Vagina (tissue), 2 donors: ENCODE measurements at places on chromosomes 5 and 9.

DNA sequence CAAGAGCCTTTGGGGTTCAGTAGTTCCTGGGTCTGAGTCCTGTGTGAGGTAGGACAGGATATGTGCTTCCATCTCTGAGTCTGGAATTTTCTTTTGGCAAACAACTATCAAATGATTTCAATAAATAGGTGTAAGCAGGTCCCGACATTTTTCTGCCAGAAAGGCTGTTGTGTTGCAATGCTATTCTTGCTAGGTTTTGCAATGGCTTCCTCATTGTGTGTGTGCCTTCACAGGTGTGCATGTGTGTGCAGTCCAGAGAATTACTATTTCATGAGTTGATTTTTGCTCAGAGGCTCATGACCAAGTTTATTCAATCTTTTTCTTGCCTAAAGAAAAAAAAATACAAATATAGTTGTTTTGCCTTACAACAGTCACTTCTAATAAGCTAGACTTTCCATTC lies 64.5 kb upstream of the FRRS1L start:
- DNase-seq: no peak

DNA sequence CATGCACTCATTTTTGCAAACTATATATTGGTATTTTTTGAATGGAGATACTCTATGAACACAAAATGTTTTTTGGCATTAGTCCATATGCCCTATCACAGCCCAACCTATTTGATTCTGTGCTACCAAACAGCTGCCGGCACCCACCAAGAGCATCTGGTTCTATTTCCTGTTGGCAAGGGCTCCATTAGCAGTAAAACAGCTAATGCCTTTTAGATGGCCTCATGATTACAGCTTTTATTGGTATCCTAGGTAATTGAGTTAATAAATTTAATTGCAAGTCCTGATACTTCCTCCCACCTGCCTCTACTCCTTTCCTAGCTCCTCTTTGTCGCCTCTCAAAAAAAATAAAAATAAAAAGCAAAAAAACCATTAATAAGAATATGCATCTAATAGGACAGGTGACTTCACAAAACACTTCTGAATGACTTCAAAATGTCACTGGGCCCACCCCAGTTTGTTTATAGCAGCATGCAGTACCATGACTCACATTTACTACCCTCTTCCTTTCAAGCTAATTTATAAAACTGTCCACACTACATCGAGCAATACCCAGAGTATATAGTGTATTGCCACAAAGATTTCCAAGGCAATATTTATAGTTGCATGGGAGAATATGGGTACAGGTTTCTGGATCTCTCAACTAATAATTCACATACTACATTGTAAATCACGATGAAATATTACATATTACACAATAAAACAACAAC lies 620.4 kb downstream of the SLCO4C1 start:
- DNase-seq: no peak

- no peak for DNase-seq
Measured at GRCh38 chr5:117455236-117456233, 880.9 kb upstream of the SEMA6A start.

DNA sequence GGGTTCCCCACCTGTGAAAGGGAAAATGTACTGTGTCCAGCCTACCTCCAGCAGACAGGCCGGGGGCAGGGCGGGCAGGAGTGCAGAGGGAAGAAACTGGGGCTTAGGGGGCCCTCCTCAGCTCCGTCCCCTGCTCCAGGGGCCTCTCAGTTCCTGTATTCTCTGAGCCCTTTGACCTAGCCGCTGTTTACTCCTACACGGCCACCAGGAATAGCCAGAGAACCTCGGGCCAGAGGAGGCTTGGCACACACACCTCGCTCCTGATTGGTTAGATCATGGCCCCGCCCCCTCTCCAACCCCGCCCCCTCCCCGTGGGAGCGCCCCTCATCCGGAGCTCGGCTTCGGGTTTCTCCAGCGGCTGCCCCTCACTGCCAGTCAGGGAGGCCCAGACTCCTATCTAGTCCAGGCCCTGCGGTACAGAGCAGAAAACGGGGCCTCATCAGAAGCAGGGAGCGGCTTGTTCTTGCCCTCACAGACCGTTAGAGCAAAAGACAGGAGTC lies 2.2 kb downstream of the ST6GALNAC6 start:
- no peak for DNase-seq

- no peak for DNase-seq
Measured at GRCh38 chr5:584846-585245, 27.3 kb upstream of the CEP72 start.

DNA sequence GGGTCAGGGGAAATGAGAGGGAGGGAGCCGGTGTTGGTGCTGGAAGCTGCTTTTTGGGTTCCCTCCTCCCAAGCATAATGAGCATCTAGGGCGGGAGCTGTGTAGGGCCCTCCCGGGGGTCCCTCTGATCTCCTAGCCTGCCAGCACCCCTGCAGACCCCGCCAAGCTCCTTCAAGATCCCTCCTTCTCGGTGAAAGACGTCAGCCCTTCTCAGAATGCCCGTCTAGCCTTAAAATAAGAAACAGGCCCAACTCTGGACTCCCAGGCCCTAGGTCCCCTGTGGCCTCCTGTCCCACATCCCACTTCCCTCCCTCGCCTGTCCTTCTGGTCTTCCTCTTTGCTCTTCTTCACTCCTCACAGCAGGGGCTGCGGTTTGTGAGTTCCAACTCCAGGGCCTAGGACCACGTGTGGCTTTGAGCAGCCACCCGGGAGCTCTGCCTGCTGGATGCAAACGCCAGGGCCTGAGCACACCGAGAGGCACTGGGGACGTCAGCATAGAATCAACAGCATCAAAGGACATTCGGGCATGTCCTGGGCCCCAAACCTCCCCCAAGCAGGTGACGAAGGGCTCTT lies 8.8 kb upstream of the SCGB3A1 start:
- DNase-seq: no peak

DNA sequence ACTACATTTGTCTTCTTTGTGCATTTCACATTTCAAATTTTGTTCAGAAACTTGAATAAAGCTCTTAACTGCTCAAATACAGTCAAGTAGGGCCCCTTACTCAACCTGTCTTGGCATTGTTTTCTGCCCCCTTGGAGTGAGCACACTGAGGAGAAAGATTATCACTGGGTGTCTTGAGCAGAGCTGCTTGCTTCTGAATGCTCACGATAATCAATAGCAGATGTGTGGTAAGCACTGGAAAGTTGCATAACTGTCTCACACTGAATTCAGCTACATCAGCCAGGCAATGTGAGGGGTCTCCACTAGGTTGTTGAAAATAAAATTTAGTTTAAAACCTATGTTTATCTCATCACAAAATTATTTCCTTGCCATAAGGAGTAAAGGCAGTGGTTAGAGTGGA lies 7.8 kb upstream of the TNFAIP8 start:
- no peak for DNase-seq

DNA sequence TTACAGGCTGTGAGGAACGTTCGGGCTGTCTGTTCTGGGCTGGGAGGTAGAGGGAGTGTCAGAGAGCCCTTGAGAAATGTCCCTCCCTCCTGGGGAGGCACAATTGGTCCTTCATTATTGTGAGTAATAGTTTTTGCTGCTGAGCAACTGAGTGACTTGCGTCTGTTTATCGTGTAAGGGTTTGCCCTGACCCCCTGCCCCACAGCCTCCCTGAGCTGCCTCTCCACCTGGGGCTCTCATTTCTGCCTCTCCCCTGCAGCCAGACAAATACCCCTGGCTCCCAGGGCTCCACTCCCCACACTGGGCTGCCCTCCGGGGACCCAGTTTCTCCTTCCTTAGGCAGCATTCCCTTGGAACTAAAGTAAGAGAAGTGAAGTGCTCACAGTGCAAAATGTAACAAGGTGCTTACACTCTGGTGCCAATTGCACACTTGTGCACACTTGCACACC lies 174.9 kb upstream of the MVB12B start:
- DNase-seq: peak; percentile 78

DNA sequence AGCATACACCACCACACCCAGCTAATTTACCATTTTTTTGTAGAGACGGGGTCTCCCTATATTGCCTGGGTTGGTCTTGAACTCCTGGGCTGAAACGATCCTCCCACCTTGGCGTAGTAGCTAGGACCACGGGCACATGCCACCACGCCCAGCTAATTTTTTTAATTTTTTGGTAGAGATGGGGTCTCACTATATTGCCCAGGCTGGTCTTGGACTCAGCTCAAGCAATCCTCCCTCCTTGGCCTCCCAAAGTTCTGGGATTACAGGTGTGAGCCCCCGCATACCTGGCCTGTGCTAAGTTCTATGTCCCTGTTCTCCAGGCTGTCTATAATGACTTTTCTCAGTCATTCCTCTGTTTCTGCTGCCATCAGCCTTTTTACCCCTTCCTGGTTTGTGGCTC lies 41.3 kb downstream of the ASS1 start:
- DNase-seq: no peak

DNA sequence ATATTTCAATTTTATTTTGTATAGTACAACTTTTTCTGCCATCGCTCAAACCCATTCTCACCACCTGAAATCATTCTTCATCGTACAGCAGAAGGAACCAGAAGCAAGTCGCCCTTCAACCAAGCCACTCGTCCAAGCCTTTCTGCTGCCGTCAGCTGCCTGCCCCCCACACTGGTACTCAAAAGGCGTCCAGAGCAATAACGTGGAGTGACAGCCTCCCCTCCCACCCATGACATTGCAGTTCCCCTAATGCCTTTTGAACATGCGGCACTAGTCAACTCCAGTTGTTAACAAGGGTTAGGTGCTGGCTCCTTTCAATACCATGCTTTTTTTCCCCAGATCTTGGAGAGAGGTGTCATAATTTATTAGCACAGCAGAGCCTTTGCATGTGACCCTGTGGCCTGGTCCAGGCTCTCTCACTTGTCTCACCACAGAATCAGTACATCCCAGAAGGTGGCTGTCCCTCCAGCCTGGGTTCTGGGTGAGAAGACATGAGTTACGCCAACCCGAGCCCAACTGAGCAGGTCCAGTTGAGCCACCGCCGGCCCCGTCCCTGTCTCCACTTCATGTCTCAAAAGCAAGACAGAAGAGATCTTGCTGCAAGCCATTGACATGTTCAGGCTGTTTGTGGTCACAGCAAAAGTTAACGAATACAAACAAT lies 20.4 kb upstream of the MED10 start:
- DNase-seq: peak; percentile 82

GRCh38 chr5:128775558-128775957 lies 189.7 kb upstream of the SLC27A6 start:
- DNase-seq: no peak

DNA sequence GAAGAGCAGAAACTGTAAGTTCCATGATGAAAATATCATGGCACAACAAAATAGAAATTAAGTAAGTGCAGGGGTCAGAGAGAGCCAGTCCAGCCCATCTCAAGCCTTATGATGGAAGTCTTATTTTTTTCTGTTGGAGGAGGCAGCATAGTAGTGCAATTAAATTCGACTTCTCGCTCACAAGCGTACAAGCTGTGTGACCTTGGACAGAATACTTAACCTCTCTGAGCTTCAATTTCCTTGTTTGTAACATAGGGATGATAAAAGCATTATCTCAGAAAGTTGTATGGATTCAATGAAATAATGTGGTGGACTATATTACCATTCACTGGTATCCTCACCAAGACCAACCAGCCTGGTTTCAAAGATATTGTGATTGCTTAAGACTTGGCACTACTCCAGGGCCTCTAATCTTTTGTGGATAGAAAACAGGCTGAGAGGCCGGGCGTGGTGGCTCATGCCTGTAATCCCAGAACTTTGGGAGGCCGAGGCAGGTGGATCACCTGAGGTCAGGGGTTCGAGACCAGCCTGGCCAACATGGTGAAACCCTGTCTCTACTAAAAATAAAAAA lies 26.8 kb upstream of the MVB12B start:
- peak; percentile 10 for DNase-seq

- no peak for DNase-seq
Measured at GRCh38 chr5:116130471-116130870, 45.6 kb downstream of the COMMD10 start.

- no peak for DNase-seq
Measured at GRCh38 chr9:14140096-14140697, 173.7 kb downstream of the NFIB start.

DNA sequence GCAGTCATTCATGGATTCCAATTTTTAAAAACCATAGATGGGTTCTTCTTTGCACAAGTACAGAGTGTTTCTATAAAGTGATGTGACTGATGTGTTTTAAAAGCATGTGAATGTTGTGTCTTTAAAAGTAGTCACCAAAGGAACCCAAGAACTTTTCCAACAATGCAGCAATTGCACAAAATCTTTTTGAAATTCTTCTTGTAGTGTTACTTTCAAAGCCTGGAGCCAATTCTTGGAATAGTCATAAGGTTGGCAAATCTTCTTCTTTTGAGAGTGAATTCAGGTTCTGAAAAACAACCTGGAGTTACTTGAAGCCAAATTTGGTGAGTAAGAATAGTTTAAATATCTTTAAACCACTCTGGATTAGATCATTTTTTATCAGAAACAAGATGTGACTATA lies 10.5 kb downstream of the GRAMD2B start:
- no peak for DNase-seq

GRCh38 chr9:11558043-11558442 lies 945.2 kb upstream of the PTPRD start:
- no peak for DNase-seq

- DNase-seq: no peak
Measured at GRCh38 chr5:1344975-1345838, at the start of gene CLPTM1L. Gene CLPTM1L (minus strand): TSS chr5:1345099. CDS start chr5:1344841, 258 bp downstream.

- no peak for DNase-seq
Measured at GRCh38 chr9:137984520-137985257, 107.1 kb downstream of the CACNA1B start.

GRCh38 chr5:95718738-95719137 lies 12.4 kb upstream of the RHOBTB3 start:
- DNase-seq: no peak

- no peak for DNase-seq
Measured at GRCh38 chr9:116475201-116475600, 211.9 kb upstream of the TRIM32 start.

DNA sequence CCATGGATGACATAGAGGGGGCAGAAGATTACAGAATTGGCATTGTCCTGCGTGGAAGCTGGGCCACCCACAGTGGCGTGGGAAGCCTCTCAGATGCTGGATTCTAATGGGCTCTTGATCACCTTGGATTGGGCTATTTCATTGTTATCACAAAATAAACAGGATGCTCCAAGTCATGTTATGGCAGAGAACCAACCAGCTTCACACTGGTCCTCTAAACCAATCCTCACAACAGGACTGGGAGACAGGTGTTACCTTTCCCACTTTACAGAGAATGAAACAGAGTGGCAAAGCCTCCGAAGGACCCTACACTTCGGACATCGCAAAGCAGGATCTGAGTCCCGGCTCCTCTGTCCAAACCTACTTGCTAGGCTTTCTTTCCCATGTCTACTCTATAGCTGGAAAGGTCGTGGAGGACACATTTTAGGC lies 455 bp upstream of the SMIM3 start:
- no peak for DNase-seq
